ENCODE measurements at places on chromosomes 7 and 10.
A peak's percentile ranks its signal among the peaks of the same experiment; 100 is the strongest.

GRCh38 chr10:89042562-89042961 is 52.0 kb downstream of the FAS start:
- no peak for DNase-seq

GRCh38 chr7:157793973-157794745 is 457.4 kb downstream of the DNAJB6 start:
- no peak for DNase-seq

DNA sequence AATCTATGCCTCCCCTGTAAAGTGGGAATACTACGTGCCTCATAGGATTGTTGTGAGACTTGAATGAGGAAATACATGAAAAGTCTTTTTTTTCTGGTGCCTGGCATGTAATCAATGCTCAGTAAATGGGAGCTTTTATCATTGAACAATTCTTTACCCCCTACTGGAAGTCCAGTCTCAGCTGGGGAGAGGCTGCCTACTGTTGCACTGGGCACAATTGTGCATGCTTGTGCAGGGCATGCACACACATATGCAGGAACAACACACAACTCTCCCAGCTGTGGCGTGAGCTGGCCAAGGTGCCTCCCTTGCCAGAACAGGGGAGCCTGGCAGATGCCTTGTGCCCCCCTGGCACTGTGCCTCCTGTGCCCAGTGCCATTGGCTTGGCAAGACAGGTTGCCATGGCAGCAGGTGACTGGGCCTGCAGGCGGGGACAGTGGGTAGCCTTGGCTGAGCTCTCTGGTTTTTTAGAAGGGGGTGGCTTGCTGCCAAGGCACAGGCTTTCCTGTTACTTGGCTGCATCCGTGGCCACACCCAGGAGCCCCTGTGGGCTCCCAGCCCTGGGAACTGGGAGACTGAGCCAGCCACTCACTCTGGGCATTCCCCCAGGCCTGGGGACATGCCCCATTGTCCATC is 16.1 kb upstream of the PALD1 start:
- DNase-seq = peak; percentile 81

GRCh38 chr10:117439243-117439912 is 64.1 kb upstream of the PDZD8 start:
- DNase-seq = no peak

DNA sequence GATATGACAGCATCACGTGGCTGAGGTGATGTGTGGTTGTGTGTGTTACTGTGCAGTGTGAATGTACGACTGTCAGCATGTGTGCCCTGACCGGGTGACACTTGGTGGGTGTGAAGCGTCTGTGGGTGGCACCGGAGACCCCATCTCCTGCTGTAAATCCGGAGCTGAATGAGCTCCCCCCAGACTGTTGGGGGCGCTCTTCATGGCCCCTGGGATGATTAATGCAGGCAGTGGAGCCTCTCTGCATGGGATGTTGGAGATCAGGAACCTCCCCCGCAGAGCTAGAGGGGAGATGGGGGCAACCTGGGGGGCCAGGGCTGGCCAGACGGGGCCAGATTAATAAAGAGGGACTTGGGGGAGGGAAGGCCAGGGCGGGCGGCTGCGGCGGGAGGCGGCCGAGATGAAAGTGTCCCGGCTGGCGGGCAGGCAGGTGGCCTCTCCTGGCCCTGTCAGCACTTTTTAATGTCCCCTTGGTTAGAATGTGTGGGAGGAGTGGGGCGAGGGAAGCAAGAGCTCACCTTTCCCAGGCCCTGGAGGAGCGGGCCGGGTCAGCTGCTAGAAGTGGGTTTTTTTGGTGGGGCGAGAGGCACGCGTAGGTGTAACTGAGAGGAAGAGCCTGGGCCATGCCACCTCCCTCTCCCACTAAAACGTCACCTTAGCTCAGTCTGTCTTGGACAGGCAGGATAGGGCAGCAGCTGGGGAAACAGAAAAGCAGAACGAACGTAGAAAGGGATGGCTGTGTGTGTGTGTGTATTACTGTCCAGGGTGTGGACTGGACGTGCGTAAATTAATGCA is 34.1 kb downstream of the HIF1AN start:
- DNase-seq = no peak

GRCh38 chr7:154906201-154906600 is 96.7 kb downstream of the PAXIP1 start:
- no peak for DNase-seq

DNA sequence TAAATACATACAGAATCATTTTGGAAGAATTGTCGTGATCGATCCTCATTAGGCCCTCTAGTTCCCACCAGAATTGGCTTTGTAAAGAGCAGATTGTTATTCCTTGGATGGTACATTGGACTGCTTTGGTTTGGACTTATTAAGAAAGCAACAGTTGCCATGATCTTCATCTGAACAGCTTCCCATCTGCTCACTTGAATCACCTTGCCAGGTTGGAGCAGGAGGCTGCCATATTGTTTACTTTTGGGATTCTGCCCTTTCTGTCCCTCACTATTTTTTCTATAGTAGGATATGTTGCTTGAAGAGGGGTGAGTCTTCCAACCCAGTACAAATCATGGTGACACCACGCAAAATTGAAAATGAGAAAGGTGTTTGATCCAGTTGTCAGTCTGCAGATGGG is 199.6 kb downstream of the TCF7L2 start:
- no peak for DNase-seq
